ENCODE measurements at places on chromosomes 4 and X. TPM values are rescaled to one million over a fixed set of nuclear protein-coding genes. Genes with fewer than 3 reads are reported as not detected.

The MAGEA12 gene
- total RNA-seq = not detected

The RRH gene
- 1.7 TPM for total RNA-seq

The NDST3 gene
- total RNA-seq = 21.4 TPM

The UGT2B7 gene
- total RNA-seq = not detected

The NHSL2 gene
- total RNA-seq = 7.9 TPM

The NPY1R gene
- total RNA-seq = 31.6 TPM

The ANXA10 gene
- not detected for total RNA-seq

The ZCCHC12 gene
- total RNA-seq = 23.5 TPM

The HTRA3 gene
- total RNA-seq = 0.53 TPM

The ARMCX6 gene
- total RNA-seq = 21.1 TPM

The CRLF2 gene
- total RNA-seq = not detected

The CLNK gene
- not detected for total RNA-seq

The CFAP299 gene
- 3.5 TPM for total RNA-seq

The AFAP1 gene
- 39.3 TPM for total RNA-seq

The GYPB gene
- not detected for total RNA-seq

The VCX2 gene
- total RNA-seq = not detected

The GPR50 gene
- total RNA-seq = not detected

The TNIP3 gene
- 0.38 TPM for total RNA-seq

The TLL1 gene
- total RNA-seq = 4.3 TPM

The NPY2R gene
- total RNA-seq = 1.5 TPM

The MTNR1A gene
- total RNA-seq = not detected

The SPANXN3 gene
- total RNA-seq = not detected

The SMS gene
- total RNA-seq = 89.4 TPM

The MTTP gene
- total RNA-seq = 1.3 TPM

The CXXC4 gene
- total RNA-seq = 16.8 TPM

The ADH1C gene
- not detected for total RNA-seq

The ANK2 gene
- 718 TPM for total RNA-seq

The USP26 gene
- total RNA-seq = not detected

The NAA11 gene
- total RNA-seq = not detected

The IL3RA gene
- 0.70 TPM for total RNA-seq

The IL2RG gene
- 1.9 TPM for total RNA-seq

The MAGEA1 gene
- not detected for total RNA-seq

The SMC1A gene
- 68.7 TPM for total RNA-seq

The GPR143 gene
- 5.8 TPM for total RNA-seq

The DUSP21 gene
- not detected for total RNA-seq

The GJB1 gene
- 30.3 TPM for total RNA-seq

Data from dorsolateral prefrontal cortex (tissue), 122 donors.